NCI-H2029 (cell line): ENCODE measurements at places on chromosomes 12 and 14.

GRCh38 chr12:95118138-95118787 lies 44.8 kb upstream of the NR2C1 start:
- no peak for DNase-seq

GRCh38 chr12:105099356-105099755 lies 8.2 kb upstream of the WASHC4 start:
- no peak for DNase-seq

DNA sequence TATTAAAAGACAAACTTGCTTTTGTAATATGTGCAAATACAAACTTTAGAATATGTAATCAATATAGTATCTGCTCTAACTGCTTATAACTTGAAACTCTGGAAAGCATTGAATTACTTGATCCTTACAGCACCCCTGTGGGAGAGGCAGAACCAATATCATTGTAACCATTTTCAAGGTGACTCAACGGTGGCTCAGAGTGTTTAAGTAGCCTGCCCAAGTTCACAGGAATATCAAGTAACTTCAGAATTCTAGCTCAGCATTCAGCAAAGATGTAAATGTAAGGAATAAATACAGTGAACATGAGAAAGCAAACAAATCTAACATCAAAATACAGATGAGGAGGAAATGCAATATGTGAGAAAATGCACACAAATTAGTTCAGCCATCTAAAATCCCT lies 264.6 kb downstream of the NELL2 start:
- no peak for DNase-seq

- peak; percentile 31 for DNase-seq
Observed at GRCh38 chr14:61479746-61480502, 158.5 kb downstream of the PRKCH start.

- DNase-seq: no peak
Observed at GRCh38 chr12:50579757-50580267, 75.0 kb downstream of the DIP2B start.

- no peak for DNase-seq
Observed at GRCh38 chr12:29167445-29167844, 18.4 kb downstream of the FAR2 start.

DNA sequence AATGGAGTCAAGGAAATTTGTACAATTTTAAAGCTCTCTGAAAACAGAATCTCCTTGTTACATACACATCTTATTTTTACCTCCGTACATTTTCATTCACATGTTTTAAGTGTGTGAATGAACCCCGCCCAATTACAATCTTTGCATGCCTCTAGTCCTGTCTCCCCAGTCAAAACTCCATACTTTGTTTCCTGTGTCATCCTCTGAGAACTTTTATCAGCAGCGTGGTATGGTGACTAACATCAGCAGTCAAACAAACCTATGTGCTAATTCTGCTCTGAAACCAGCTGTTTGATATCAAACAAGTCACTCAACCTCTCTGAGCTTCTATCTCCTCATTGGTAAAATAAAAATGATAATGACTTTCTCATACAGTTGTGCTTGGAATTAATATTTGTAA lies 15.8 kb upstream of the ERGIC2 start:
- no peak for DNase-seq

GRCh38 chr14:66369157-66369697 lies 116.9 kb upstream of the CCDC196 start:
- DNase-seq: no peak

GRCh38 chr12:66268562-66268961 lies 33.7 kb upstream of the HELB start:
- DNase-seq: no peak

- DNase-seq: no peak
Observed at GRCh38 chr14:97177016-97177415, 379.8 kb downstream of the VRK1 start.

GRCh38 chr12:54148560-54149429 lies 40.0 kb downstream of the SMUG1 start:
- no peak for DNase-seq

- DNase-seq: no peak
Observed at GRCh38 chr14:71482671-71483070, 449.6 kb upstream of the RGS6 start.

- no peak for DNase-seq
Observed at GRCh38 chr12:121079736-121080272, 40.8 kb upstream of the OASL start.

DNA sequence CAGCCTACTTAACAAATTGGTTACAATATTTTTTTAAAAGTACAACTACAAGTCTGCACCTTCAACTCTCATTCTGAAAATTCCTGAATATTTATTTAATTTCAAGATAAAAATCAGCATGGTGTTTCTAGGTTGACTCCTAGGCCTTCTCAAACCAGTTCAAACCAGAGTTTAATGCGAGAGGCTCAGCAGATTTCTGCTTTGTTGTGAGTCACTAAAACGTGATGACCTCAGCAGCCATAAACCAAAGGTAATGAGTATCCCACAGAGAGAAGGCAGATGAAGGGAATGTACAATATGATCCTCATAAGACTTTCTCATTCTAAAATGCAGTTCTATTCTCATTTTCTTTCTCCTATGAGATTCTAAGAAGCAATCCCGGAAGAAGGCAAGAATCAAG lies 1.5 kb downstream of the PRDM4 start:
- peak; percentile 35 for DNase-seq

DNA sequence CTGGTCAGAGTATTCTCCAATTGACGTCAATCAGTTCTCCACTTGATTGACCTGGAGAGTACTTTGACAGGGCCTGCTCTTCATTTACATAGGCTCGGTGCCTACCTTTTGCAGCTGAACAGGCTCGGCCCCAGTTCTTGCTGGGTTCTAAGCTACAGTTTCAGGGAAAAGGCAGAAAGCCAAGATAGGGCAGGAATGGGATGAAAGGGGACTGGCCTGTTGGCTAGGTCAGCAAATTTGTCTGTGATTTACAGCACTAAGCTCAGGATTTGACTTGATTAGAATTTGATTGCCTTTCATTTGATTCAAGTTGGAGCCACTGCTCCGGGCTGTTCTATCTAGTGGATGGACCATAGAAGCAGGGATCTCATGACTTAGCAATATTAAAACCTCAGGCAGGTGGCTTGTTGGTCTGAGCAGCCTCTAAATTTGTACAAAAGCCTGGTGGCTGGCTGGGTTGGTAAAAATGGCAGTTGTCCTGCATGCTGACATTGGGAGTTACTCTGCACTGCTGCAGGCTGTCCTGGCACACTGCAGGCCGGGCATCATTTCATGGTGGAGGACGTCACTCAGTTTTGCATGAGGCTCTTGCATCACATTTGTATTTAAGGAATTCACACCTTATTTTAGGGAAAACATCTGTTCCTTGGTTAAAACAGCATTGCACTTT lies 71.8 kb downstream of the BICD1 start:
- peak; percentile 76 for DNase-seq

DNA sequence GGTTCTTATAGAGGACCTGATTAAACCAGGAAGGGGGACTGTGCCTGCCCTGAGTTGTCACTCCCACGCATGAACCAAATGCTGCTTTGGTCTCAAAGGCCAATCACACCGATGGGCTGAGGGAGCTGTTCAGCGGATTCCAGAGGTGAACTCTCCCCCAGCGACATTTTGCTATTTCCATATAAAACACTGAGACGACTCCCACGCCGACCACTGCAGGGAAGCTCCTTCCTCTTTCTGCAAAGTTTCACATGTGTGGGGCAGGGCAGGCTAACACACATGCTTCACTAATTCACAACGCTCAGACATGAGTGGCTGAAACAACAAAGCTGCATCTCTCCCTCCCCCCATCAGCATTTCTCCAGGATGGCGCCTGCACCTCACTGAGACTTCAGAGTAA lies 37.8 kb upstream of the TMEM132D start:
- DNase-seq: no peak

DNA sequence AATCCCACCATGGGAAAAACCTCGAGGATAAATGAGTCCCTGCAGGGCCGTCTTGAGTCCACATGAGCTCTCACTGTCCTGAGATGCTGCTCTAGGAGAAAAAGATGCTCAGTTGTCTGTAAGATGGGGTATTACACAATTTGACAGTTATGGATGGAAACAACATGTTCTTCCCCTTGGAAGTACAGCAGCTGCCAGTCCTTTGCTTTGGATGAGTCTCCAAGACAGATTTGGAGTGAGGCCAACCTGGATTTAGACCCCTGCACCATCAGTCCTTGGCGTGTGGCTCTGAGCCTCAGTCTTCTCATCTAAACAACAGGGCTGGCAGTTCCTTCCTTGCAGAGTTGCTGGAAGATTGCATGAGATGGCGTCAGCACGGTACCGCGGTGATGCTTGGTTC lies 309.1 kb upstream of the FKBP4 start:
- DNase-seq: no peak

DNA sequence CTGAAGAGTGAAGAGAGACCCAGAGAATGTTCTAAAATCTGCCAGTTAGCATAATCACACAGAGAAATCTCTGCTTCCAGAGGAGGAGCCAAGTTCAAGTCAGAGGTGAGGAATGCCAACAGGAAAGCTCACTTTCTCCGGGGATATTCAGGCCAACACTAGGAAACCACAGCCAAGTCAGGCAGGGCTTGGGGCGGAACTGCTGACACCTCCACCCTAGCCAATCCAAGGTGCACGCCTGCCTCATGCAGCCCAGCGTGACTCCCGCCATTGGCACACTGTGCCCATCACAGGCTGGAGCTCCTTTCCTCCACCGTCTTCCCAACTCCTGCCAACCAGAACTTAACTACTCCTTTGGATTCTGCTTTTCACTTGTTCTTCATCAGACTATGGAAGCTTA lies 374.3 kb upstream of the CCDC196 start:
- DNase-seq: no peak

- DNase-seq: no peak
Observed at GRCh38 chr14:42944284-42944683, 1337.6 kb downstream of the LRFN5 start.

DNA sequence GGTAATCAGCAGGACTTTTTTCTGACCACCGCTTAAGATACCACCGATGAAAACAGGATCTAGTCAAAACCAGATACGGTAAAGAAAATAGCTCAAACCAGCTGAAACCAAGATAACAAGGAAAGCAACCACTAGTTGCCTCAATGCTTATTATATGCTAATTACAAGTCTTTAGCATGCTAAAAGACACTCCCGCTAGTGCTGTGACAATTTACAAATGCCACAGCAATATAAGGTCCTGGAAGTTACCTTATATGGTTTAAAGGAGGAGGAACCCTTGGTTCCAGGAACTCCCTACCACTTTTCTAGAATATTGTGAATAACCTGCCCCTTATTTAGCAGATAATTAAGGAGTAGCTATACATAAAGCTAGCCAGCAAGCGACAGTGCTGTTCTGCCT lies 976.4 kb upstream of the SEL1L start:
- no peak for DNase-seq

DNA sequence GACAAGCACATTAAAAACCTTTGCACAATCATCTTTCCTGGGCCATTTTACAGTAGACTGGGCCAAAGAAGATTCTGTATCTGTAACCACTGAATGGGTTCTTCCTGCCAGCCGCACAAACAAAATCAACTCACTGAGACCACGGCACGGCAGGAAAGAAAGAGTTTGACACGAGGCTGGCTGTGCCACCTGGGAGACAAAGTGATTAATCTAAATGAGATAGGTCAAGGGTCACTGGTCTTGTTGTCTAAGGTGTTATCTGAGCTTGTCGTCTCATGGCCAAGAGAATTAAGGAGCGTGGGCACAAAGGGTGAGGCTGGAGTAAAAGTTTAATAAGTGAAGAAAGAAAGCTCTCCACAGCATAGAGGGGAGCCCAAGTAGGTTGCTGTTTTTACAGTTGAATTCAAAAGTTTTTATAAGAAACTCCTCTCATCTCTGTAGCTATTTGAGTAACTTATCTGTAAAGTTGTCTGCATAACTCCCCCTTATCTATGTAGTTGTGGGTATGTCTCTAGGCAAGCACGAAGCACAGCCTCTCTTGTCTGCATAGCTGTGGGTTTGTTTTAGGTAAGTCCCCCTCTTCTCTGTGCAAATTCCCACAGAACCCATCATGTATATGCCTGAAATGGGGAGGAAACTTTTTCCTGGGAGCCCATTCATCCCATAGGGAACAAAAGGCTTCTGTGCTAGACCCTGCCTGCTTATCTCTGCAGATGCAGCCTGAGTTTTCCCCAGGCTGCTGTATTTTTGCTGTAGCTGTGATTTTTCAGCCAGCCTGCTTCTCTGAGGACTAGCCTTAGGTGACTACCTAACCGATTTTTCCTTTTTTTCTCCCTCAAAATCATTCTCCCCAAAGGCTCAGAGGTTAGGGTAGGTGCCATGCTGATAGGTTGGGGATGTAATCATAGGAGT lies 1314.6 kb upstream of the TMEM132C start:
- DNase-seq: no peak

DNA sequence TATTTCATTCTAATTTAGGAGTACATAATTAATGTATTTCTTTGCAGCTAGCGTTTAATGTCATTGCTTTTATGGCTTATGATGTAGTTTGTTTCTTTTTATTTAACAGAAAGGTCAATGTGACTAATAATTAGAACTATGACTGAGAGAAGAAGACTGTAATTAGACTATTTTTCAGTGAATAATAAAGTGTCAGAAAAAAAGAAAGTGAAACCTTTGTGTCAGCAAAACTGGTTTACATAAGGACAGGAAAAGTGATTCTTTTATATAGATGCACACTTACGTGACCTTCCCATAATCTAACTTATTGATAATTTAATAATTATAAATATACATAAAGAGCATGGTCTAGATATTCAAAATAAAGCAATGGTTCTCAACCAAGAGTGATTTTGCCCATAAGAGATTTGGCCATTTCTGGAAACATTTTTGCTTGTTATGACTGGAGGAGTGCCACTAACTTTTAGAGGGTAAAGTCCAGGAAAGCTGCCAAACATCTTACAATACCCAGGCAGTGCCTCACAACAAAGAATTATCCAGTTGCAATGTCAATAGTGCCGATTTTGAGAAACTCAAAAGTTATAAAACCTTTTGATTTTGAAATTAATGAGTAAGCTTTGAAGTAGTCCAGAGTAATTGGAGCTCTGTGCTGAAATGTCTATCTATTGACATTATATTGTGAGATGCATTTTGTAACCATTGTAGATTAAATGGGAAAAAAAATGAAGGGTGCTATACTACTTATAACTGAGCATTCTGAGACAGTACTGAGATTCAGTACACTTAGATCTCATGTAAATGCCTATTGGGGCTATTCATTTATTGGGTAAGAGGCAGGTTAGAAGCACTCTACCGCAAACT lies 227.1 kb downstream of the C12orf50 start:
- peak; percentile 8 for DNase-seq

- DNase-seq: no peak
Observed at GRCh38 chr12:6771091-6771495, 1.2 kb upstream of the LAG3 start.

GRCh38 chr14:30521899-30522736 lies 36.8 kb upstream of the G2E3 start:
- DNase-seq: no peak

DNA sequence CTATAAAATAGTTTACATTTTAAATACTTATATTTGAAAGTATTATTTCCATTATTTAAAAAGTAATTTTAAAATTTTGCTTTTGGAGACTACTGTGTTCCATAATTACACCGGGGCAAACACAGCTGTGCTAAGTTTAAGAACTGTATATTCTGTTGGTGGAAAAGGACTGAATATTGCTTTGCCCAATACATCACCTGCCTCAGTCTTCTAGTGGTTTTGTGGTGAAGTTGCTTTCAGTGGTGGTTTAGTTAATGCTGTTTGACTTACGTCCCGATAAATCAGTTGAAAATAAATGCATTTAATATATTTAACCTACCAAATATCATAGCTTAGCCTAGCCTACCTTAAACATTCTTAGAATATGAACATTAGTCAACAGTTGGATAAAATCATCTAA lies 23.4 kb downstream of the FBXO34 start:
- no peak for DNase-seq
